ENCODE measurements at places on chromosomes 2 and 18.

GRCh38 chr2:48397281-48397680 is 132.7 kb upstream of the STON1 start:
- no peak for DNase-seq

DNA sequence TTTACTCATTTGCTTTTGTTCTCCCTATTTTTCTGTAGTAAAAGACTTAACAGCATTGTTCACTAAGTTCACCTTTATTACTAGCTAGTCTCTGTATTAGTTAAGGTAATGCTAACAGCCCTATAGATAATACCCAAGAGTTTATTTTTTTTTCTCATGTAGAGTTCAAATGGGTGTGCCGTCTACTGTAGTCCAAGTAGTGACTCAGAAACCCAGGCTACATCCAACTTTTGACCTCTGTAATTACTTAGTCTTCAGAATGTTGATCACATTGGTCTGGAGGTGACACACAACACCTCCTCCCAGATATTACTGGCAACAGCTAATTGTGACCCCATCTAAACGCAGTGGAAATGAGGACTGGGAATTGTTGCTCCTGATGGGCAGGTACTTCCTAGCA is 7.7 kb downstream of the COQ10B start:
- no peak for DNase-seq

- no peak for DNase-seq
Observed at GRCh38 chr2:218448934-218449333, 30.0 kb downstream of the VIL1 start.

DNA sequence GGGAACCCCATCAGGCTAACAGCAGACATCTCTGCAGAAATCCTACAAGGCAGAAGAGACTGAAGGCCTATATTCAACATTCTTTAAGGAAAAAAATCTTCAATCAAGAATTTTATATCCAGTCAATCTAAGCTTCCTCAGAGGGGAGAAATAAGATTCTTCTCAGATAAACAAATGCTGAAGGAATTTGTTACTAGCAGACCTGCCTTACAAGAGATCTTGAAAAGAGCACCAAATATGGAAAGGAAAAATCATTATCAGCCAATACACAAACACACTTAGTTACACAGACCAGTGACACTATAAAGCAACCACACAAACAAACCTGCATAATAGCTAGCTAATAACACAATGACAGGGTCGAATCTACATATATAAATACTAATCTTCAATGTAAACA is 96.5 kb downstream of the SUCLG1 start:
- DNase-seq, result no peak

- no peak for DNase-seq
Observed at GRCh38 chr18:63559567-63560491, 17.7 kb downstream of the SERPINB12 start.

- no peak for DNase-seq
Observed at GRCh38 chr2:144281476-144281875, 238.4 kb downstream of the ZEB2 start.

DNA sequence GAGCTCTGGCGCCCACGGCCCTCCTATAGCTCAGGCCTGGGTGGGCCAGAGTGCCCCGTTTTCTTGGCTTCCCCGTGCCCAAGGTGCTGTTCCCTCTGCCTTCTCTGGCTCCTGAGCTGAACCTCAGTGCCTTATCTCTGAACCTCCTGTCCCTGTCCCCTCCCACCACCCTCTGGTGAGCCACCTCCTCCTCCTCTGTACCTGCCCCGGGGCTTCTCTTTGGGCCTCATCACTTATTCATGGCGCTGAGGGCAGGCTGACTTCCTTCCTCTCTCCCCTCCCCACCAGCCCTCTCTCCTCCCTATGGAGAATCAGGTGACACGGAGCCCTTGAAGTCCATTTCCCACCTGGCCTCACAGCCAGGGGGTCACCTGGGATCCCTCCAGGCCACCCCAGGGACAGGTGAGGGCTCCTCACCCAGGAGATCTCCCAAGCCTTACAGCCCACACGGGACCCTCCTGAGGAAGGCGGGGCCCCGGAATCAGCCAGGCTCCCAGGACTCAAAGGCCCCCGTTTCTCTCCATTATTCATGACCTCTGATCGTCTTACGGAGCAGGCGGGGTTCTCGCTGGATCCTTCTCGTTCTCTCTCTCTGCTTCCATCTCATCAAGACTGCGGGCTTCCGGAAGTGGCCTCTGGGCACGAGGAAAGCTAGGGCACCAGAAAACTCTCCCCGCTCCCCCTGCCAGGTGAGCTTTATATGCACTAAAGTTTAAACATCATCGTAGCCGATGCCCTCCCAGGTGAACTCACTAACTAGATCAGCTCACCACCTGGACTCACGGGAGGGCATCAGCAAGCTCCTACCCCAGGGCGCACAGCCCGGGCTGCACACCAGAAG is at the start of gene LOXHD1:
Gene LOXHD1, minus strand, starts transcription at position 106 of the 841 bp plus-strand sequence. CDS start 187 bp downstream, outside the sequence.
- DNase-seq, result no peak

DNA sequence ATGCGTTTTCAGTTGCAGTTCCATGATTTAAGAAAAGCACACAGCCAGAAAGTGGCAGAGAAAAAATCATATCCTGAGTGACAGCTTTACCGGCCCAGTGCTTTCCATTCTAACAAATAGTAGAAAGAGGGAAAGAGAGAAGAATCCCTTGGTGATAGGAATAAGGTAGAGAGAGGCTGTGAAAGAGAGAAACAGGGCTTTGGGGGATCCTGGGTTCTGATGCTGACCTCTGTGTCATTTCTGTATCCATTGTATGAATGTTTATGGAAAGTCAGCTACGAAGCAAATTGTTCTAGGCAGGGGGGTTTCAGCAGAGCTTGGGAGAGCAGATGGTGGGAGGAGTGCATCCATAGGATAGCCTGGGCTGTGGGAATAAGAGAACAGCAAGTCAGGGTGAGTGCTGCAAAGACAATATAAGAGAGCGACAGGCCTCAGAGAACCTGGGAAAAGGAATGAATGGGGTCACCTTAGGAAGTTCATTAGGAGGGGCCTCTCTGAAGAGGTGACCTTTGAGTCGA is 203.4 kb upstream of the TNP1 start:
- DNase-seq, result no peak

DNA sequence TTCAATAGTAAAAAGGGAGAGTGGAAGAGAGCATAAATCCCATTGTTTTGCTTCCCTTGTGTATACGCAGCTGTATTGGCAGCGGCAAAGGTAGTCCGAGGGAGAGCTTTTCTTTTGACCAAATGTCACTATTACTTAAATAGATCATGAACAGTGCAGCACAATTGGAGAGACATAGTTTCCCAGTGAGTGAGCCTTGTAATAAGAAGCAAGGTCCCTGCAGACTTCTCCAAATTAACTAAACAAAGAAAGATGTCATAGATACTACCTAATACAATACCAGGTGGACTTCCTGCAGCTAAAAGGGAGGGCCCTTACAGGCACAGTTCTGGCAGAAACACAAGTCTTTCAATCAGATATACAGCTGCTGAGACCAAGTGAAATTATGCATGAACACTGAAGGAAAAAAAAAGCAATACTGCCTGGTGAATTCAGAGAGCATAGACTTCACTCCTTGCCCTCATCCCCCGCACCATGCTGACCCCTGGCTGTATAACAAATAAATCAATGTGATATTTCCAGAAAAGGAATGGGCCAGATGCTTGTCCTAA is 404.7 kb upstream of the CDH2 start:
- no peak for DNase-seq

DNA sequence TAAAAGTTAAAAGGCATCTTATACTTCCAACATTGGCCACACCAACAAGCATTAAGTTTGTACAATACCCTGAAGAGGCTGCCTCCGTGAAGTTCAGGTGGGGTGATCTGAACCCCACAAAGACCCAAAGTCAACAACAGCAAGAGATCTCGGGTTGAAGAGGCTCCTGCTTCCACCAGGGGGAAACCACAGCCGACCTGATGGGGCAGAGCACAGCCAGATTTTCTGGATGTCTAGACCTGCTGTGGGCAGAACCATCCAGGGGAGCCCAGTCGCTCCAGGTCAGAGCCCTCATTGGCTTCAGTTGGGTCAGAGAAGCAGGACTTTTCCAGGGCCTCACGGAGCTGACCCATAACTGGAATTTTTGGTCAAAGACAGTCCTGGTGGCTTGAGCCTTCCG is 66.5 kb upstream of the ACKR3 start:
- DNase-seq, result no peak

DNA sequence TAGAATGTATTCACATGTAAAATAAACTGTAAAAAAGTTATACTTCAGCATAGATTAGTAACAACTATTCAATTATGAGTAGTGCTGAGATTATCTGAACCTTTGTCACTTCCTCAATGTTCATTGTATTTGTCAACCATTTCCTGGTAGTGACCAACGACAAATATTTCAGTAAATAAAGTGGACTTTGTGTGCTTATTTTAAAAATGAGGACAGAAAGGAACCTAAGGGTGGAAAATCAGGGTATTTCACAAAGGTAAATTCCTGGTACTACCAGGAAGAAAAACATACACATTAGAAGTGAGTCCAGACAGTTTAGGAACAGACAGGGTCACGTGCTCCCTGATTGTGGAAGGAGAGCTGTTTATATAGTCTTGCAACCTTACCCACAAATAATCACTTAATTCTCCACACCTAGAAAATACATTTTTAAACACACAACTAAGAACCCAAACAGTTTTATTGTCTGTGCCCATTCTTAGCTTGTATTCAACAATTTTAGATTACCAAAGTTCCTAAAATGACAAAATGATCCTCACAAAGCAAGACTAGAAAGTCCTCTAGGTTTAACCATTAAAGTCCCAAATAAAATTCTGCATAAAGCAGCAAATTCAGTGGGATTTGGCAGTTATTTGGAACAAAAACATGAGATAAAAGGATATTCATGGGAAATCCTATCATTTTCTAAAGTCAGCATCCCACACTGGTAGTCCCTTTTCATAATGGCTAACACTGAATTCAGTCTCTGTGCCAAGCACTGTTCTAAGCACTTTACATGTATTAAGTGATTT is 28.2 kb downstream of the PELI1 start:
- DNase-seq, result no peak

- no peak for DNase-seq
Observed at GRCh38 chr2:202877699-202878098, 6.1 kb upstream of the ICA1L start.

DNA sequence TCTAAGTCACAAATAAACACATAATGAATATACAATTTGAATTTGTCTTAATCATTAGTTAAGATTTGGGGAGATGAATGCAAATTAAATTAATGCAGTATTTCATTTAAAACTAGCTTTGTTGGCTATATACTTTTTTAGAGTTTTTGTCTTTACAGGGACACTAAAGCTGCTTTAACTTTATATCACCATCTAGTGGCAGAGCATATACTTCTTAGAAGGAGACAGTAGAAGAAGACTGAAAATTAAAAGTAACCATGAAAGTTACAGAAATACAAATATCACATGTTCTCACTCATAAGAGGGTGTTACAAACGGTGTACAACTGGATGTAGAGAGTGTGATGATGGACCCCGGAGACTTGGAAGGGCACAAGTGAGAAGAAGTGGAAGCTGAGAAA is 268.3 kb upstream of the NETO1 start:
- no peak for DNase-seq

- DNase-seq, result no peak
Observed at GRCh38 chr2:160479269-160479668, 14.3 kb downstream of the RBMS1 start.

GRCh38 chr2:100104718-100105677 is 37.4 kb downstream of the AFF3 start:
- DNase-seq, result no peak

GRCh38 chr18:9422816-9423519 is 52.3 kb upstream of the RALBP1 start:
- DNase-seq, result no peak

DNA sequence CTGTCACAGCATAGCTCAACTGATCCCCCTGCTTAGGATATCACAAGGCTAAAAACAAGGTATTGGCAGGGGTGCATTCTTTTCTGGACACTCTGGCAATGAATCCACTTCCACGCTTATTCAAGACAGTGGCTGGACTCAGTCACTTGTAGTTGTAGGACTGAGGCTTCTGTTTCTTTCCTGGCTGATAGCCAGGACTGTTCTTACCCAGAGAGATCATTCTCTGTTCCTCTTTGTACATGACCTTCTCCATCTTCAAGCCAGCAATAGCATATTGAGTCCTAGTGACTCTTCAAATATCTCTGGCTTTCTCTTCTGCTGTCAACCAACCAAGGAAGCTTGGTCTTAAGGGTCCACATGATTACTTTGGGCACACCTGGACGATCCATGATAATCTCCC is 241.3 kb downstream of the RBM43 start:
- no peak for DNase-seq

DNA sequence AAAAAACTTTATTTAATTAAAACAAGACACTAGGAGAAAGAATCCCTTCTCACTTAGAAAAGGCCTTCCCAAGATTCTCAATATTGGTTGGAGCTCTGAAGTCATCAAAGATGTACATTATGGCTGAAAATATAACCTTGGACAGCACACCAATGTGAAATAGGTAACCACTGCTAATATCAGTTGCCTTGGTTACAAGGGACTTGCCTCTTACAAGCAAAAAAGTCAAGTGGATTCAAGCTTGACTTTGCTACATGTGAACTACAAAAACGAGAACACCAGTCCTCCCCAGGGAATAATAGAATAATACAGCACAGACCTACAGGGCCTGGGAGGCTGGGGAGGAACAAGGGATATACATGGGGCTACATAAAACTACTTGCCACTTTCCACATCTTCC is 46.1 kb downstream of the NABP1 start:
- no peak for DNase-seq

DNA sequence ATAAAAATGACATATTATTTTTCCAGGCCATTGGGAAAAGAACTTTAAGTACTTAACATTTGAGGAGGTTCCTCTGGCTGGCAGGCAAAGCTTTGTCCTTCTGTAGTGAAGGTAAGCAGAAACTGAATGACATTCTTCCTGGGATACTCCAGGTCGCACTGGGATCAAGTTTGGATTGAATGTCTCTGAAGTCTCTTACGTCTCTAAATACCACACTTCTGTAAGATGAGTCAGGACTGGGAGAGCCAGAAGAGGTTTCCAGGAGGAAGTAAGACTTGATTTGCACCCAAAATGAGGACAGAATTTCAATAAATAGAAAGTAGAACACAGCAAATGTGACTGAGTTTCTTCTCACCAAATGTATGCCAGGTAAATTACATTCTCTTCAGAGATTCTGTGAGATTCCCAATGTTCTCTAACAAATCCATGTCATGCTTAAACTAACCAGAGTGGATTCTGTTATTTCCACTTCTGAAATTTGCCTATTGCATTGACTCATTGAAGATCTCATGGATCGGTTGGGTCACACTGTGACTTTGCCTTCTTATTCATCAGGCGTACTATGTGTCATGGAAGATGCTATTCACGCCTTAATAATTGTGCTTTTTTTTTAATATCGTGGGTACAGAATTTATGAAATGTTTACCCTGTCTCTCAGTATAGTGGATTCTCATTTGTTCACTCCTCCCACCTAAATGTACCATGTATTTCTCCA is 25.5 kb upstream of the VIT start:
- DNase-seq, result no peak

GRCh38 chr2:154133823-154134222 is 262.1 kb downstream of the GALNT13 start:
- no peak for DNase-seq

DNA sequence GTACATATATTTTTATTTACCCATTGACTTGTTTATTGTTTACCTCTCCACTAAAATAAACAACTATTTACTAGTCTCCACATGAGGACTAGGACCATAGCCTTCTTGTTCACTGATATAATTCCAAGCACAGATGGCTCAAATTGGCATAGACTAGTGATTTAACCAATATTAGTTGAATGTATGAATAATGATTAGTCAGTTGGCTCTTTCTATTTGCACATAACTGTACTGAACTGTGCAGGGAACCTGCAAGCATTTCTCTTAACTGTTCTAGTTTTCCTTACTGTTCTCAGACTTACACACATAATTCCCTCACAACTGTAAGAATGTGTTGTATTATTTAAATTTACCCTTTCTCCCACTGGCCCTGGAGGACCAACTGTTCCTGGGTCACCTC is 91.9 kb downstream of the COL3A1 start:
- no peak for DNase-seq

GRCh38 chr2:219775506-219775905 is 148.1 kb downstream of the SLC4A3 start:
- DNase-seq, result no peak

Measured in activated naive CD8-positive, alpha-beta T cell treated with anti-CD3 and anti-CD28 coated beads, Interleukin-2, amount 50 U/mL, for 16 hours (primary cell).